Stimulated activated naive CD4-positive, alpha-beta T cell (primary cell): ENCODE measurements at places on chromosomes 2 and 18.

DNA sequence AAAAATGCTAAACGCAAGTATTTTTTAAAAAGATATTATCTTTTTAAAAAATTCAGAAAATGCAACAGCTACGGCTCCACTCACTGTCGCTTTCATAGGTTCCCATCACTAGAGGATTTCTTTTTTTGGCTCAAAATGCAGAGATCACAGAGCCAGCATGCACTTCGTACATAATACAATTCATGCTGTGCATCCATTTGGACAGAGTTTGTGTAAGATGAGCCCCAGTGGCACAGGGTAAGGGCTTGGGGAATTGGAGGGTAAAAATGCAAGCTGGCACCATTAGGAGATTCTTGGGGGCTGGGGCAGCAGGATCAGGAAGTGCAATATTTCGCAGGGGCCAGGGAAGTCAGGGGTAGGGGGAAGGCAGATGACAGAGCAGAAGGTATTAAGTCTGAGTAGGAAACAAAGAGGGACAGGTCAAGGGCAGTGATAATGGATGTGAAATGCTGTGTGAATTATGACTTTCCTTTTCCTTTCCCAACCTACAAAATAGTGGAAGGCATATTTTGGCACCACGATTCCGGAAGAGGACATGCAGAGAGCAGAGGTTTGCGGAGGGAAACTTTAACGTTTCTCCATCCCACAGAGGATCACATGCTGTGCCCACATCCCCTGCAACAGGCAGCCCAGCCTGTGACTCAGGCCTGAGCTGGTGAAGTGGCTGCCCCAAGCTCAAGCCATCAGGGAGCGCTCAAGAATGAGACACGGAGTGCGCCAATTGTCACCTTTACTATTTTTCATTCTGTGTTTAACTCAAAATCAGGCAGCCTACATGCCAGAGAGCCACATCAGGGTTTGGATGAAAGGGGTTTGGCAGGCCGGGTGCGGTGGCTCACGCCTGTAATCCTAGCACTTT, 4.7 kb downstream of the CAPG start:
- DNase-seq = peak; percentile 11

- no peak for DNase-seq
These were observed 185.9 kb upstream of the KLHL14 start for GRCh38 chr18:32958746-32959145.

GRCh38 chr18:62979176-62979575, 263.8 kb downstream of the PHLPP1 start:
- DNase-seq = no peak

GRCh38 chr2:160700021-160700814, 206.6 kb upstream of the RBMS1 start:
- no peak for DNase-seq

DNA sequence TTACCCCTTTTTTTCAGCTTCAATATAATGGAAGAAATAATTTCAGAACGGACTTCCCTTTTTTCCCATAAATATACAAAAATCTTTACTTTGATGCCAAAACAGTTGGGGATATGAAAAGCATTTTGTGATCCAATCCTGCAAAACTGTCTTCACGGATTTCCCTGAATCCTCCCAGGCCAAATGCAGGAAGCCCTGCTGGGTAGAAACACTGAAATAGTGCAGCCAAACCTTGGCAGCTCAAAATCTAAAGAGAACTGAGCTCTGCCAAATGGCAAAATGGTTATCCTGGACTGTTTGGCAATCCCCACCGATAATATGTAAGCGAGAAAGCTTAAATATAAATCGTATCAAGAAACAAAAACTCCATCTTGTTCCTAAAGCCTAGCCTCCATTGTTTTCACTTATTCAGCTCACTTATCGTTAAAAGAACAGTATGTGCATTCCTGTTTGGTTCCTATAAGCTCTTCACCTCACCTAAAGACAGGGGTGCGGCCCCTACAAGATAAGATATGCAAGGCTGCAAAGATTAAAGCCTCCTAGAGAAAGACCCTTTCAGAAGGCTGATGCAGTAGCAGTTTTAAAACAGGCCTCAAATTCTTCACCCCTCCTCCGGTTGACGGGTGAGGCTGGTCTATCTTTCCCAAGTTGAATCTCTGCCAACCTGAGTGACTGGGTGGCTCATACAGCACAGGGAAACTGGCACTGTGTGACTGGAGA, 48.6 kb downstream of the LAMA1 start:
- no peak for DNase-seq

GRCh38 chr2:44291281-44292248, 16.3 kb downstream of the SLC3A1 start:
- DNase-seq = no peak

GRCh38 chr2:101717071-101717845, 19.8 kb downstream of the MAP4K4 start:
- DNase-seq = peak; percentile 18

DNA sequence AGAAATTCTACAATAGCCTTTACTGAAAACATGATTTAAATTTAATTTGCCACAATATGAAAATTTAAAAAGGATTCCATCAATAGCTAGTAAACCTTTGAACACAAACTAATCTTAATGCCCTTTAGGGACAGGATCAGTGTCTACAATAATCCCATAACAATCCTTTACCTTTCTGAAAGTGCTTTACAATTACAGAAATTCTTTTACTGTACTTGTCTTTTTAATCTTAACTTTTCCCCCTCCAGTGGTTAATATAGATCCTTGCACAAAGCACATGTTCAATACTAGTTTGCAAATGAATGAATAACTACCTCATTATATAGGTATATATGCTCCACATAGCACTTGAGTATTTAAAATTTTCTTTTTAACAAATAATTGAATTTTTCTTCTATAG, 122.6 kb downstream of the PLEKHA3 start:
- no peak for DNase-seq

DNA sequence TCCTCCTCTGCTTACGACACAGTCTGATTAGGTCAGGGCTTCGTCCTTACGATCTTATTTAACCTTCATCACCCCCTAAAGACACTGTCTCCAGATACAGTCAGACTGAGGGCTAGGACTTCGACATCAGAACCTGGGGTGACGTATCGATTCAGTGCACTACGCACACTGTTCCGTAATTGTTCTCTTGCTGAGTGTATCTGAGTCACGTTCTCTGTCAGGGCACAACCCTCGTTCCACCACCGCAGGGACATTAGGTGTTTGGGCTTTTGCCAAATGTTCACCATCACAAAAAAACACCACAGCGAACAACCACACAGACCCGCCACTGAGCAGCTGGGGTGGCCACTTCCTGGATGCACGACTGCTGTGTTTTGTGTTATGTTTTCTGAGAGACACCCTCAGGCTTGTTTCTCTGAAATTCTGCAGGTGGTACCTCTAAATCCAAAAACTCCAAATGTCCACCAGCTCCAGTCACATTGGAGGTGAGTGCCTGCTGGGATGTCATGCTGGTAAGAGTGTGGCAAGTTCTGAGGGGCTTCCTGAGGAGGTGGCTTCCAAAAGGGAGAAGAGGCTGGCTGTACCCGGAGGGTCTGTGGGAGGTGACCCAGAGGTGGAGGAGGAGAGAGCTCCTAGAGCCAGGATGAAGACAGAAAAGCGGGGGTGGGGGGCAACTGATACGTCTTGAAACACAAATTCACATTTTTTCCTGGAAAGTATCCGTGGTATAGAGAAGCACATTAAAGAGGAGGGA, 66.6 kb downstream of the ADNP2 start:
- no peak for DNase-seq

DNA sequence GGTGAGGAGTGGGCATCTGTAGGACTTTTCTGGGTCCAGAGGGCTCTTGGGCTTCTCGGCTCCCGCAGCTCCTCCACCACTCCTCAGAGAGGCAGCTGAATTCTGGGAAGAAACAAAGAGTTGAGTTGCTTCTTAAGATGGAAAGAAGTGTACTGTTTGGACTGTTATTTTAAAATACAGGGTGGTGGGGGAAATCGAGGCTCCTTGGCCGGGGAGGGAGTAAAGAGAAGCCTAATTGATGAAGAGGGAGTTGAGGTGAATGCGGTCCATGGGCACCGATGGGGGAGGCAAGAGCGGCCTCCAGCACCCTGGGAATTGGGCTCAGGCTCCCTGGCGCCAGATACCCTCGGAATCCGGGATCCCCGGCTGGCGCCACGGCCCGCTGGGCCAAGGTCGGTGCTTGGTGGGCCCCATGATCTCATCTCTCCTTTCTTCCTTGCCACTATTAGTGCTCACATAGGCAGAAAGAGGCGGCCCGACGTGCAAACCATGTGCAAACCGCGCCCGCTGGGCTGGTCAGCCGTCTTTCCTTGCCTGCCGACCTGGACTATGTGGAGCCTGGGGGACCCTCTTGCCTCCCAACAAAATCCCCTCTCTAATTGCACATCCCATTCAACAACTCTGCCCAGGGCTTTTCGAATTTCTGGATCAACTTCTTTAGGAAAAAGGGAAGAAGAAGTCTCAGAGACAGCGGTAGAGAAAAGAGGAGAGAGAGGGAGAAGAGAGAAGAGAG, 604 bp upstream of the SIX3 start:
- no peak for DNase-seq

DNA sequence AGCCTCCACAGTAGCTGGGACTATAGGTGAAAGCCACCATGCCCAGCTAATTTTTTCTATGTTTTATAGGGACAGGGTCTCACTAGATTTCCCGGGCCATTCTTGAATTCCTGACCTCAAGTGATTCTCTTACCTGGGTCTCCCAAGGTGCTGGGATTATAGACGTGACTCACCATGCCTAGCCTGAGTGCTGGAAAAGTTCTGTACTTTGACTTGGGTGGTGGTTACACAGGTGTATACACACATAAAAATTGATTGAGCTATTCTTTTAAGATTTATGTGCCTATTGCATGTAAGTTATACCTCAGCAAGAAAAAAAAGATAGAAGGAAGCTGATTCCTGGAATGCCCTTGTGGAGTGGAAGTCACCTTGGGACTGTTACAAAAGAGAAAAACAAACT, 34.8 kb upstream of the KCNF1 start:
- no peak for DNase-seq
